Stimulated activated CD8-positive, alpha-beta memory T cell treated with anti-CD3 and anti-CD28 coated beads, Interleukin-15, amount 100 ng/mL, for 24 hours (primary cell): ENCODE measurements at places on chromosomes 2 and 18.

- no peak for DNase-seq
Observed at GRCh38 chr2:27746325-27746724, 25.2 kb upstream of the MRPL33 start.

- no peak for DNase-seq
Observed at GRCh38 chr2:182924306-182924705, 57.9 kb upstream of the FRZB start.

GRCh38 chr18:25873833-25874232 lies 216.6 kb downstream of the SS18 start:
- no peak for DNase-seq

DNA sequence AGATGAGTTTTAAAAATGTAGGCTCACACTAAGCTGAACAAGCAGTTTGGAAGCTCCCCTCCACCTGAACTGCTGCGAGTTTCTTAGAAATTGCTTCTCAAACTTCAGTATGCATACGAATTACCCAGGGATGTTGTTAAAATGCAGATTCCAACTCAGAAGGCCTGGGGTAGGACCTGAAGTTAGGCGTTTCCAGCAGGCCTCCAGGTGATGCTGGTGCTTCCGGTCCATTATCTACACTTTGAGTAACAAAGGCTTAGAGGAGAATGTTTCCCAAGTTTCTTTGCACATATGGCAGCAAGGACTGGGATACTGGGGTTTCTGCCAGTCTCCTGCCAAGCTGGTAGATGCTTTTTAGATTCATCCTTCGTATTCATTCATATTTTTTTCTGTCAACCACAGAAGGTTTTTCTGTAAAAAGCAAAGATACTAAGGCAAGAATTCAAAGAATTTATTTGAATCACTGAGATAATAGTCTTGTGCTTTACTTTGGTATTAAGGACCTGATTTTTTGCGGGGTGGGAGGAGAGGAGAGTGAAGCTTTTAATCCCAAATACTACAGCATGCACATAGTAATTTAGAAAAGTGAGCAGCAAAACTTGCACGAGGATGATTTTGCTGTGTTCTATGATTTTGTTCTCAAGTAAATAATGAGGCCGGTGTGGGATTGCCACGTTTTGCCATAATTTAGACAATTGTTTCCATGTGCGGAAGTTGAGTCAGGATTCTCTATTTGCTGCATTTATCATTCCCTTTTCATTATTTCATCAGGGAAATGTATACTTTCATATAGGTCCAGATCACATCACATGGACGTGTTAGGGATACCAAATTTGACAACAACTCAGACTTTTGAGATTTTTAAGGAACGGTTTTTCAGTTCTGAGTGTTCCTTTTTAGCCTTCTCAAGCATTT lies 137.6 kb upstream of the SPATS2L start:
- DNase-seq: no peak

GRCh38 chr2:61962095-61962984 lies 56.9 kb downstream of the COMMD1 start:
- DNase-seq: no peak

- DNase-seq: no peak
Observed at GRCh38 chr2:123370186-123370585, 654.9 kb upstream of the CNTNAP5 start.

GRCh38 chr2:191740759-191741158 lies 62.8 kb downstream of the NABP1 start:
- no peak for DNase-seq

GRCh38 chr18:79156327-79156726 lies 87.1 kb downstream of the ATP9B start:
- no peak for DNase-seq

- DNase-seq: no peak
Observed at GRCh38 chr18:25171334-25171733, 180.6 kb downstream of the ZNF521 start.

GRCh38 chr2:36550006-36550405 lies 48.0 kb downstream of the FEZ2 start:
- no peak for DNase-seq

DNA sequence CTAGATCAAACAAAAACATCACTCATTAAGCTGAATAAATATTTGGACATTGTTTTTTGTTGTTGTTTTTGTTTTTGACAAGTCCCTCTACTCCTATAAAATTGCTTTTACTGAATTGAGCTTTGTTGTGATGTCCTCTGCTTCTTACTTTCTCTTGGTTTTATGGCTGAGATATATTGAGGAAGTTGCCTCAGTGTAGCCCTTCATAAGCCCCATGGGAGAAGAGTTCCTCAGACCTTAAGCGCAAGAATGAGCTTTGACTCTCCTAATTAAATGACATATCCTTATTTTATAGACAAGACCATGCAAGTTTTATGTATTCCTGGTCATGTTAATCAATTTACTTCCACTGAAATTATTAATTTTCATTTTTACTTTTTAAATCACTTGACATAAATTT lies 54.9 kb downstream of the CERKL start:
- DNase-seq: no peak

DNA sequence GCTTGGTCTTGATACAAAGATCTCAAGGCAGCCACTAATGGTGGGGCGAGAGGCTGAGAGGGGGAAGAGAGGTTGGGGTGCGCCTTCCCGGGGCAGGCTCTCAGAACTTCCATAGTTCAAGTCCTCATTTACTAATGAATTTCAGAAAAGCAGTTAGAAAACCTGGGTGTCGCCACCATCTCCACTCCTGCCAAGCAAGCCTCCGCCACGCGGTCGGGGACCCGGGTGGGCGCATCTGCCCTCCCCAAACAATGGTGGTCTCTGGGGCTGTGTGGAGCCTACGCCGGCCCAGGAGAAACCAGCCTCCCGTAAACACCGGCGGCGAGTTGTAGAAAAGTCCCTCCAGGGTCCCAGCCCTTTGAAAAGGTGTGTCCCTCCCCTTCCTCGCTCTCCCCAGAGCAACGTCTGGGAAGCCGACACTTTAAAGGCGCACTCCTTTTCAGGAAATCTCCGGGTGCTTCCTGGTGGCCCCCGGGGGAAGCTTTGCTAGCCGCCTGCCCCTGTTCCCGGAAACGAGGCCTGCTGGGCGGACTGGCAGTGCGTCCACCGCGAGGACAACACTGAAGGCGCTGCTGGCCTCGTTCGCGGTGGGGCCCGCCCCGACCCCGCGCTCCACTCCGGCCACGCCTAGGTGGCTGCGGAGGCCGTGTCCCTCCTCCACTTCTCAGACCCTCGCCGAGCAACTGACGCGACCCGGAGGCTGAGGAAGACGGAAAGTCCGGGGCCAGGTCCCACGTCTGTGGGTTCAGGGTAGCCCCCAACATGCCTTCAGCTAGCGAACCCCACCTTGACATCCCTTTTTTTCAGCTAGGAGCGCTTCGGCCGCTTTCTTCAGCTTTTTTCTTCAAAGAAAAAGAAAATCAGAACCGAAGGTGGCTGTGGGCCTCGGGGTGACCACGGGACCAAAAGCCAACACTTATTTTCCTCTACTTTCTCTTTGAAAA lies 16.8 kb downstream of the EVX2 start:
- no peak for DNase-seq

- DNase-seq: no peak
Observed at GRCh38 chr2:53715568-53715967, 52.0 kb upstream of the CHAC2 start.

GRCh38 chr2:226965376-226965775 lies 129.5 kb downstream of the RHBDD1 start:
- DNase-seq: no peak

DNA sequence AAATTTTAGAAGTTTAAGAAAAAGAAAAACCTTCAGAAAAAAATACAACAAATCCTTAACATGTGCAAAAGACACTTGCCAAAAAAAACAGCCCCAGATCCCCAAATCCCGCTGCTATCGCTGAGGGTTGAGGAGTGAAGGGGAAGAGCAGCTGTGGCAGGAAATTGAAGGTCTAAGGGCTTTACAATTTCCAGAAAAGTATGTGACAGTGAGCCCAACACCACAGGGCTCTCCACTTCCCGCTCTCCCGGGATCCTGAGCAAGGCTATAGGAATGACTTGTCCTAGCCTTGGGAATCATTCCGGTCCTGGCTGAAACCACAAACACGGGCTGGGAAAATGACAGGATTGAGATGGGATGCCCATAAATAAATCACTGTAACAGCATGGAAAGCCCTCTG lies 191.4 kb downstream of the TMEM163 start:
- DNase-seq: no peak

GRCh38 chr2:45723857-45724256 lies 72.4 kb downstream of the PRKCE start:
- no peak for DNase-seq

- no peak for DNase-seq
Observed at GRCh38 chr2:164873210-164873908, 31.7 kb upstream of the COBLL1 start.

DNA sequence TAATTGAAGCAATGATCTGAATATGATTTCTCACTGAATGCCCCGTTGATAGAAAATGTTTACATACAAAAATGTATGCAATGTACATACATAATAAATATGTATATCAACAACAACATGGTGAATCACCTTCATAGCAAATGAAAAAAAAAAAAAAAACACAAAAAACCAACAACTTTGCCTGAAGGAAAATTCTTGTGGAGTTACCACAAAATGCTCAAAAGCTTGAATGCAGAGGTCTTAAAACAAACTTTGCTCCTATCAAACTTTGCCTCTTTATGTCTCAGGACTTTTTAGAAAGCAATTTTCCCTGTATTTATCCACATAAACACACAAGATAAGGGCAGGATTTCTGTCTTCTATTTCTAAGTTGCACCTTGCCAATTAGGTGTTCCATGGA lies 92.9 kb upstream of the SIX2 start:
- DNase-seq: no peak
